ENCODE measurements at places on chromosomes 2 and 18.

DNA sequence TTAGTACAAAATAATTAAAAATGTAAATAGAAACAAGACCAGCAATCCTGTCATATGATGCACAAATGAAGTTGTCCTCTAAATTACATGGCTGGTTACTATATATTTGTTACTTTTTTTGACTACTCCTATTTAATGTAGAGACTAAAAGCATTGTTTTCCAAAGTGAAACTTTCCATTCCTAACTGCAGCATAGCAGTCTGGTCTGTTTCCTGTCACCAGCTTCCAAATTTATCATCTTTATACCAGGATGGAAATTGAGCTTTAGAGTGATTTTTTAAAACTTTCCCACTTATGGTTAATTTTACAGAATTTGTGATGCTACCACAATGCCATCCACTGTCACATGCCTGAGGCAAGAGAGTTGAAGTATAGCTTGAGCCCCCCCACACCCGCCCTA, 33.5 kb upstream of the RAB27B start:
- no peak for DNase-seq

- DNase-seq = no peak
Observed at GRCh38 chr2:135821190-135821589, 15.8 kb downstream of the LCT start.

DNA sequence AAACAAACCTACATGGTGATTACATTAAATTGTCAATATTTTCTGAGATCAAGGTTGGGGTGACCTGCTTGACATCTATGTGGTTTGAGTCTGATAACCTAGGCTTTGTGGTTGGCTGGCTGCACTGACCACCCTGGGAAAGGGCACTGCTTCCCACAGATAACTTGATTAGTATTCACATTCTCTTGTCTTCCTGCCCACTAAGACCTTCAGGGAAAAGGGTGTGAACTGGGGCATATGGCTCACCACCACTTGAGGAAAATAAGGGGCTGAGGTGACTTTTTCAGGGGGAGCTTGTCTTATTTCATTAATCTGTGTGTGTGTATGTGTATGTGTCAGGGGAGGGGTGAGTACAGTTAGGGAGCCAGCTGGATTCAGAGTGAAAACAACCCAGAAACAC, 1.5 kb downstream of the SMYD1 start:
- no peak for DNase-seq

DNA sequence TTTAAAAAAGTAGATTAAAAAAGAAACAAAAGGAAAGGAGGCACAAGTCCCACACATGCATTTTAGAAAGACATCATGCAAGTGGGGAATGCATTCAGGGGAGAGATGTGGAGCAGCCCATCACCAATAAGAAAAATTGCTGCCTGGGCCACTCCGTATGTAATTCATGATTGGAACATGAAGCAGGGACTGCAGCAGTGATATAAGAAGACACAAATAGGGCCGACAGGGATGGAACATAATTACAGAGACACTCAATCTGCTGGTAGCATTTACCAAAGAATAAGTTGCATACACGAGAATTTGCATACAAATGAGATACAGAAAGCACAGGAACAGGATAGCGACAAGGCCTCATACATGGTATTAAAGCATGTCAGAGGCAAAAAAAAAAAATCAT, 6.5 kb upstream of the AFF3 start:
- DNase-seq = no peak

GRCh38 chr2:210558708-210559107, 2.3 kb downstream of the CPS1 start:
- peak; percentile 53 for DNase-seq

DNA sequence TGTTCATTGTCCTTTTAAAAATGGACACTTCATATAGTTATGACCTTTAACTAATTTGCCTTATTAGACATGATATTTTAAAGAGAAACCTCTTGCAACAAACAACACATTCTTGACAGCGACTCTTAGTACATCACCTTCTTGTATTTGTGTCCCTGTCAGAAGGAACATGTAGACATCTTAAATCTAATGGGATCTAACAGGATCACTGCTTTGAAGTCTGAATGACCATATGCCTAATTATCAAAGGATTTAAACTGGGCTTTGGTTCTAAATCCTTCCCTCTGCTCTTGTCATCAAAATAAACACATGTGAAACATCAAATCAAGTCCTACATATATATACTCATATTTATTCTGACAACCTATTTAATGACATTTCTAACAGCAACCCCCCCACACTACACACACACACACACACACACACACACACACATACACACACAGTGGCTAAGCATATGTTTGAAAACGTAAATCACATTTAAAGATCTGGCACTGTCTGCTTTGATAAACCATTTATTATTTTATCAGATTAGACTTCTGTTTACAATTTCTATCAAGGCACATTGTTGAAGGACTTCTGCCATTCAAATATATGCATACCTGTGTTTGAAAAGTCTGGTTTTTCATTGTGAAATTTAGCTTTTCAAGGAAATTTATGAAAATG, 4.2 kb downstream of the GALNT13 start:
- DNase-seq = no peak

- no peak for DNase-seq
Observed at GRCh38 chr18:79848579-79849327, 51.0 kb downstream of the KCNG2 start.

- DNase-seq = peak; percentile 41
Observed at GRCh38 chr2:218622606-218623365, 15.1 kb downstream of the PLCD4 start.

- DNase-seq = no peak
Observed at GRCh38 chr2:162368494-162368893, 24.6 kb downstream of the GCA start.

GRCh38 chr18:10023853-10024570, 110.2 kb downstream of the VAPA start:
- DNase-seq = no peak

- no peak for DNase-seq
Observed at GRCh38 chr18:80178935-80179818, 68.1 kb downstream of the PARD6G start.

- DNase-seq = no peak
Observed at GRCh38 chr18:51523671-51524070, 326.2 kb upstream of the MEX3C start.

DNA sequence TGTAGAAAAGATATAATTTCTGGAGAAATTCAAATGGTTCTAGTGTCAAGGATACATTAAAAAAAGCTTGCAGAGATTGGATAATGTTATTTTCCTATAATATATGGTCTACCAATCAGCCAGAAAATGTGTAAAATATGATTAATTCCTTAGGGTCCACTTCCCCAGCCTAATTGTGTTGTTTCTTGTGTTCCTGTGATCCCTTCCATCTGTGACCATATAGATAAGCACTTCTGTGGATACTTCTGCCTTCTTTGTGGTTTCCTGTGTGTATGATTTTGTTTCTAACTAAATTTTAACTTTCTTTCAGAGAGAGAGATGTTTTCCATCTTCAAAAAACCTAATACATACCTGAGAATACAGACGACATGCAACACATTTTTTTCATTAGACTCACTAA, 367.1 kb upstream of the PIK3C3 start:
- DNase-seq = no peak

DNA sequence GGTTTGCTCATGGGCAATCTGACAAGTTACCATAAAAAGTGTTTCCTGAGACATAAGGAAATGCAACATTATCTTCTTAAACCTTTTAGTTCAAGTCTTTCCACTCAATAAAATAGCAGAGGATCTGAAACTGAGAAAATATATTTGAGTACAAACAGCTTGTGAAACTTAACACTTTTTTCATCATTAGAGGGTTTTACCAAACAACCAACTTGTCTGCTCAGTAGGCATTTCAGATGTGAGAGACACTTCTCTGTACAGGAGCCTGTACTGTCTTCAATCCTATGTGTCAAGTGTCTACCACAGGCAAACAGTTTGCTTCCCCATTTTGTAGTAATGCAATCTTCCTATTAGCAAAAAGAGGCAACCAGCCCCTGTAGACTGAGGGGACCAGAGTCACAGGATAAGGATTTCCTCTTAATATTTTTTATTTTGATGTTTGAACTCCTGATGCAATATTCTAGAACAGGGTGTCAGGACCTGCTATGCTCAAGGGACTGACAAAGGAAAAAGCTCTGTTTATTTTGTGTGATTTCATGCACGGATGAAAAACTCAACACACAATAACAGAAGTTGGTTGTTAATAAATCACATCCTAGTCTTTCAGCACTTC, 159.1 kb upstream of the LHCGR start:
- no peak for DNase-seq

- peak; percentile 13 for DNase-seq
Observed at GRCh38 chr2:145289946-145290345, 770.0 kb upstream of the ZEB2 start.

GRCh38 chr2:240480834-240481623, 45.6 kb downstream of the GPC1 start:
- no peak for DNase-seq

- DNase-seq = peak; percentile 97
Observed at GRCh38 chr18:24397694-24398368, at the start of gene OSBPL1A. Gene OSBPL1A, minus strand, starts transcription at chr18:24397824. Its CDS starts 20,291 bp downstream, at chr18:24377533.

DNA sequence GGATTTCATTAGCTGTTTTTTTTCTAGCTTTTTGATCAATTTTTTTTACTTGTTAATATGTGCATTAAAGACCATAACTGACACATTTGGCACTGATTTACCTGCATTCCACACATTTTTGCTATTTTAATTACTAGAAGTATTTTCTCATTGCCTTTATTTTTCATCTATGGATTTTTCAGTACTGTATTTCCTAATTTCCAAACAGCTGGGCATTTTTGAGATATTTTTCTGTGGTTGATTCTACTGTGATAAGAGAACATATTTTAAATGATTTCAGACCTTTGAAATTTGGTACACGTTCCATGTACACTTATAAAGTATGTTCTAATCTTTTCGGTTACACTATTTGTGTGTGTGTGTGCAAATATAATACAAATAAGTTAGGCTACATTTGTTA, 135.3 kb downstream of the PARD3B start:
- DNase-seq = peak; percentile 18

GRCh38 chr2:219497495-219498279, 1.0 kb upstream of the GMPPA start:
- peak; percentile 84 for DNase-seq

GRCh38 chr2:26346454-26347053, at the start of gene ADGRF3:
Gene ADGRF3, minus strand, starts transcription at chr2:26346789. Its CDS starts 555 bp downstream, at chr2:26346234.
- peak; percentile 61 for DNase-seq

DNA sequence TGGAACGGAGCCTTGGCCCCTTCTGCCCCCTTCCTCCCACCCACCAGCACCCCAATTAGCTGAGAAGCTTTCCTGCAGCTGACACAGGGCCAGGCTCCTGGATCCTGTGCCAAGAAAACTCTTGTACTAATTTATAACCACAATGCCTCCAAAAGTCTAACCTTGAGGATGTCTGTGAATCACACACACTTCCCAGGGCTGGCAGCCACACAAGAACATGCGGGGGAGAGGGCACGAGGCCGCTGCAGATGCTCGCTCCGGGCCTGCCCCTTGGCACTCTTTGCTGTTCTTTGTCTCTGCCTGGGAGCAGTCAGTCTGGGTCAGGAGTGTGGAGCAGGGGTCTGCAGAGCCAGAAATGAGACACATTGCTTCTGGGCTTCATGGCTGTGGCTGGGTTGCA, 62.7 kb upstream of the KIF5C start:
- peak; percentile 79 for DNase-seq

Measured in astrocyte of the hippocampus (primary cell).